ENCODE measurements at places on chromosomes 6 and 20.

- DNase-seq, result no peak
Measured at GRCh38 chr6:170036916-170037315, 254.0 kb downstream of the DLL1 start.

GRCh38 chr6:119170447-119171087, 92.1 kb upstream of the FAM184A start:
- DNase-seq, result no peak

GRCh38 chr6:14987490-14987889, 258.4 kb upstream of the JARID2 start:
- DNase-seq, result no peak

DNA sequence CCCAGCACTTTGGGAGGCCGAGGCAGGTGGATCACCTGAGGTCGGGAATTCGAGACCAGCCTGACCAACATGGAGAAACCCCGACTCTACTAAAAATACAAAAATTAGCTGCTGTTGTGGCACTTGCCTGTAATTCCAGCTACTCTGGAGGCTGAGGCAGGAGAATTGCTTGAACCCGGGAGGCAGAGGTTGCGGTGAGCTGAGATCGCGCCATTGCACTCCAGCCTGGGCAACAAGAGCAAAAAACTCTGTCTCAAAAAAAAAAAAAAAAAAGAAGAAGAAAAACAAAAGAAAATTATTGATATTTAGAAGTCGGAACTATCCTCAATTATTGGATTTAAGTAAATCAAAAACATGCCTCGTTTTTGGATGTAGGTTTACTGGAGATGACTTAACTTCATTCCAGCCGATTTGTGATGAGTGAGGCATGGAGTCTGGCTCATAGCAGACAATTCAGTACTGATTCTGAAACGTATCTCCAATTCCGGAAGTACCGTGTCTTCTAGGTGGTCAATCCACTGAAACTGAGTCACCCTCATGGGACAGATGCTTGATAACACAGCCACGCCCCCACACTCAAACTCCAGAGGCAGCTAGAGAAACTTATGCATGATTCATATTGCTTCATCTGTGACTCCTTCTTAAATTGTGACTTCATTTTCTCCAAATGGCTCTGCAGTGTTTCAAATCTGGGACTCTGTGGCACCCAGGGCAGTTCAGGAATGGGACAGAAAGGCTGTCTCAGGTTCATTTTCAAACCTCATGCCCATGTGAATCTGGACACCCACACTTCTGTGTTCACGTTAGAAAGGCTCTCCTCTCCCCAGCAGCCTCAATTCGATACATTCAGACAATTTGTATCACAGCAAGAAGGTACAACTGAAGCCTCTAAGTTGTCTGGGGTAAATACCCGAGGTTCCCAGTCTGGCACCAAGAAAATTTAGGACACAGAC, 110.4 kb upstream of the ARMC2 start:
- DNase-seq, result peak; percentile 8

DNA sequence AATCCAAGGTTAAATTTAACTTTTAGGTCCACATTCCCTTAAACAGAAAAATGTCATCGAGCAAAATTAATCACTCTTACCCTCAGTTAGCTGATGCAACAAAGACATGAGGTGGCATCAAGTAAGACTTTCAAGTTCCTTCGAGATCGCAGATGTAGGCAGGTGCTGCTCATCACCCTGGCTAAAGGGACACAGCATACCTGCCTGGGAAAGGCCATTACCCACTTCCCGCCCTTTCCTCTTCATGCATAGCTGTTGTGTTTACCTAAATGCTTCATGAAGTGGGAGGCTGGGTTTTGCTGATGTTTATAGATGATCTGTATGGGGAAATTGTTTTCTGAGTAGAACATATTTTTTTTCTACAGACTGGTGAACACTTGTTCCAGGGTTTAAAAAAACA, 67.7 kb downstream of the GFRA4 start:
- no peak for DNase-seq

All from stimulated activated CD4-positive, alpha-beta T cell treated with anti-CD3 and anti-CD28 coated beads, Interleukin-12 subunit alpha, Interleukin-12 subunit beta, amount 100 ng/mL, for 24 hours (primary cell).